ENCODE measurements at places on chromosomes 1 and 21.

DNA sequence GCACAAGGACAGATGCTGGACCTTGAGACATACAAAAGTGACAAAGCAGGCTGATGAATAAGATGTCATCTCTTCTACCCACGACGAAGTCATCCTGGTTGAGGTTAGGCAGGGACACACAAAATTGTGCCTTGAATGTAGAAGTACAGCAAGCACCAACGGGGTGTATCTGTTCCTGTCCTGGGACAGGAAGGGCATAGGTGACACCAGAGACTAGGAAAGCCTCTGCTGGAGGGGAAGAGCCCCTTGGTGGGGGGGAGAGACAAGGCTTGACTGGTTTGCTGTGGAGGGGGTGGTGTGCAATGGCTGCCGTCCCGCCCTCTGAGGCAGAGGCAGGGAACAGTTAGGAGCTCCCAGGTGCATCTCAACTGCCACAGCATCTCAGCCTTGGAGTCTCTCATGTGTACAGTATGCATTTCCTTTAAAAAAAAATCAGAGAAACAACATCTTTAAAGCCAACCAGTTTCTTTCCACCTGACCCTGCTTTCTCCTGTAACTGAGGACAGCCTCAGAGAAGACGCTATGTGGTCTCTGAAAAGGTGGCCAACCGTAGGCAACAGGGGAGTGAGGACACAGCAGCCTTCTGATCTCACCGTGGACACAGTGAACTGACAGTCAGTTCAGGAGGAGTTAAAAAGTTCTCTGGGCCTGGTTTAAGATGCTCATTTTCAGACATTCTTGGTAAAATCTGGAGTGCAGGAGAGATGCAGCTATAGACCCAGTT is 17.7 kb upstream of the GFI1 start:
- no peak for DNase-seq

- no peak for DNase-seq
Measured at GRCh38 chr1:214400131-214400530, 119.2 kb downstream of the SMYD2 start.

- no peak for DNase-seq
Measured at GRCh38 chr1:47995306-47996050, 1.7 kb downstream of the TRABD2B start.

- no peak for DNase-seq
Measured at GRCh38 chr1:65022216-65022615, 55.9 kb upstream of the JAK1 start.

- DNase-seq = no peak
Measured at GRCh38 chr1:235342039-235342438, 13.7 kb downstream of the GGPS1 start.

All from kidney glomerular epithelial cell (primary cell).